HS-5 (cell line): ENCODE measurements at places on chromosomes 13 and 19.

- DNase-seq: no peak
Observed at GRCh38 chr19:12757544-12758274, 6.1 kb downstream of the BEST2 start.

DNA sequence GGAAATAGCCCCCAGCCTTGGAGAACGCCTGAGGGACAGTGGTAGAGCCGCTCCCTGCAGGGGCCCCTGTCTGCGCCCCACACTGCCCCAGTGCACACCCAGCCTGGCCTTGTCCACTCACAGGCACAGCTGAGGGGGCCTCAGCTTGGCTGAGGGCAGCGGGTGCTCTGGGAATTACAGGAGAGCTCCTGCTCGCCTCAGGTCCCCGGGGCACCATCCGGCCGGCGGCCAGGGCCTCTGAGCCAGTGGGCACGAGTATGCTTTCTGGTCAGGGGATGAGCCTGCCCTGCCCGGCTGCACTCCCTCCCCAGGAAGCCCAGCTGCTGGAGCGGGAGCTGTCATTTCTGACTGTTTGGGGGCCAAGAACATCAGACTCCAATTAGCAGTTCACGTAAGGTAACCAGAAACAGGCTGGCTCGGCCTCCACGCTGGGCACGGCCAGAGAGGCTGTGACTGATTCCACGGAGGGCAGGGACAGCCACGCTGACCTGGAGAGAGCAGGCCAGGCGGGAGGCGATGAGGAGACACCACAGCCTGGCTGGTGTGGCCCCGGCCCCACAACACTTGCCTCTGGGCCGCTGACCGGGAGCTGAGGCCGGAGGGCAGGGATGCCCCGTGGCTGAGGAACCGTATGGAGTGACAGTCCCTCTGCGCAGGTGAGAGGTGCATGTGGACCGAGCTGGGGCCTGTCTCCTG is 15.4 kb downstream of the CEBPG start:
- DNase-seq: no peak

GRCh38 chr13:67854990-67855389 is 624.9 kb upstream of the PCDH9 start:
- no peak for DNase-seq

- no peak for DNase-seq
Observed at GRCh38 chr13:103539265-103539664, 473.0 kb upstream of the SLC10A2 start.

- DNase-seq: no peak
Observed at GRCh38 chr13:19695428-19695827, 62.0 kb downstream of the MPHOSPH8 start.

GRCh38 chr19:18490728-18491127 is 31.1 kb downstream of the ELL start:
- no peak for DNase-seq

GRCh38 chr19:6712692-6713670 is 7.5 kb downstream of the C3 start:
- DNase-seq: no peak

DNA sequence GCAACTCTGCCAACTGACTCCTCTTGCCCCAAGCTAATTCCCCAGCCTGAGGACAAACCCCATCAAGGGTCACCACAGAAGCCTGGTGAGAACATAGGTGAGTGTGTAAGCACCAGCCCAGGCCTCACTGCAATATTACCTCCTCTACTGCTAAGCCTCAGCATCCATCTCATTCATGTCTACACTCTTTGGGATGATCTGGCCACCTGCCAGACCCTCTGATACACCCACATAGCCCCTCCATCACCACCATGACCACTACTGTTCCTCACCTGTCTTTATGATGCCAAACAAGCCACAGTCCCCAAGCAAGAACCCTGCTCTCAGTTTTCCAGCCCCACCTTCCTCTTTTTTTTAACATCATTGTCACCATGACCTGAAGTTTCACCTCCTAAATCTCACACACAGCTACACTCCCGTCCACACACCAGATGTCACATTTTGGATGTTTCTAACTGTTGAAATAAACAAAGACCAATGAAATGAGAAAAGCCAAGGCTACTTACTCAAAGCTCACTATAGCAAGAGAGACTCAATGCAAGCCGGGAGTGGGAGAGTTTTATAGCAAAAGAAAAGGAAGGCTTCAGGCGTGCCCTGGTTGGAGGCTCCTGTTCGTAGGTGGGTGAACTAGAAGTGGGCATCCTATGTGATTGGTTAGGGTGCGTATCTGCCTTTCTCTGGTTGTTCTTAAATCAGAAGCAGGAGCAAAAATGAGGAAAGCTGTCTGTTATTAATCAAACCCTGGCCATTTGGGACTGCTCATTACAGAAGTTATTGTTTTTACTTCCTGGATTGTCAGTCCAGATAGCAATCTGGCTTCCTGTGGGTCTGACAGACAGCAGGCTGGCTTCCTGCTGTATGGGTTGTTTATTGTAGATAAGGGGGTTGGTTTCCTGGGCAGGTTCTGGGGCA is 2.0 kb downstream of the ZNF792 start:
- no peak for DNase-seq

DNA sequence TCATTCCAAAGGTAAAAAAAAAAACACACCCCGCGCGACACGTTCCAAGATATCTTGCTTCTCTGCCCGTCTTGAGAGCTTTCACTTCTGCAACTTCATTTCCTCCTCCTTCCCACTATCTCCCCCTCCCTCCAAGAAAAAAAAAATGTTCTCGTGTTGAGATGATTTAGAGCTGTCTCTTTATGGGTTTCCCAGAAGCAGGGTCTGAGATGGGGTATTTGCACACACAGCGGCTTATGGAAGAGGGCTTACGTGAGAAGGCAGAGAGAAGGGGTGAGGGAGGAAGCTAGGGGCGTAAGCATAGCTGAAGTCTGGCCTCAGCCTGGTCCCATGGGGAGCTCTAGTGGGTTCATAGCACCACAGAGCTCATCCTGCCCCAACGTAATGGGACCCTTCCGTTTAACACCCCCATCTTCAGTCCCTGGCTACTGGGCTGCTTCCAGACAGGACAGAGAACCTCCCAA is 31.3 kb upstream of the USE1 start:
- no peak for DNase-seq

DNA sequence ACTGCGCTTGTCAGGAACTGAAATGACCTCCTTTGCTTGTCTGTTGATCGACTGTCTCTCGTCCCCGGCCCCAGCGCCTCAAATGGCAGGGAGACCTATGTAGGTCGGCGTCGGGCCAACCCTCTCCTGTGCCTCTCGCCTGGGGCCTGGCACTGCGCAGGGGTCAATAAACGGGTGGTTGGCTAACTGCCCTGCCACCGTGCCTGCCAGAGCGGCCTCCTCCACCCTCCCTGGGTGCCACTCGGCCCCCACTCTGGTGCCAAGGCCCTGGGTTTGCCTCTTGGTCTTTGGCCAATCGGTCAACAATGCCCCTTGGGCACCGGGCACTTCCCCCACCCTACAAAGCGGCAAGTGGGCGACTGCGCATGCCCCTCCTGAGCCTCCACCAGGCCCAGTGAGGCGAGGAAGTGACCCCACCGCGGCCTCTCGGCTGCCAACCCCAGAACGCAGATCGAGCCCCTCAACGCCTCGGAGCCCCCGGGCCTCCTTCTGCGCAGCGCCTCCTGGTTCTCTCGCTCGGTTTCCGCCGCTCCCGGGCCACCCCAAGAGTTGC is 1.1 kb downstream of the KEAP1 start:
- DNase-seq: no peak

GRCh38 chr13:99997702-99998214 is 16.2 kb downstream of the ZIC2 start:
- DNase-seq: no peak

- no peak for DNase-seq
Observed at GRCh38 chr19:51071095-51071405, 6.2 kb upstream of the KLK13 start.

- DNase-seq: no peak
Observed at GRCh38 chr13:93279982-93280381, 53.4 kb downstream of the GPC6 start.

DNA sequence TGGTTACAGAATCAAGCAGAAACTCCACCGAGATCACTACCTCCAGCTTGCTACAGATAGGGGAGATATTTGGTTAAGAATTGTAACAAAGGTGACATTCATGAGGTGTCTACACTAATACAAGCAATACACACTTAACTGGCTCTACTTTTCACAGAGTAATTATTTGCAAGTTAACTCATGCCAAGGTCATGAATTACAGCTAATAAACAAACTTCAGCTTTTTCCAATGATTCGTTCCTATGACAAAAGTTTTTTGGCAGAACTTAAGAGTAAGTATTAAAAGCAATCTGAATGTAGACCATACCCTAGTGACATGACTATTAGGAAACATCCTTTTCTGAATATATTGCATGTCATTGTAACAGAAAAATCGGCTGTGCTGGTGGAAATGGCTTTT is 72.1 kb downstream of the LHFPL6 start:
- DNase-seq: no peak

- no peak for DNase-seq
Observed at GRCh38 chr19:49071860-49072547, 495 bp downstream of the KCNA7 start.
